ENCODE measurements at places on chromosomes 7 and 10.

- peak; percentile 74 for DNase-seq
These were observed 695 bp upstream of the VDAC2 start for GRCh38 chr10:75209921-75210281.

GRCh38 chr10:99539820-99540219 lies 7.1 kb downstream of the NKX2-3 start:
- no peak for DNase-seq

GRCh38 chr10:103451831-103452505 lies at the start of gene CALHM2:
CALHM2 (minus strand) TSS chr10:103452370; CDS start chr10:103449941, 2,429 bp downstream.
- DNase-seq: peak; percentile 13

DNA sequence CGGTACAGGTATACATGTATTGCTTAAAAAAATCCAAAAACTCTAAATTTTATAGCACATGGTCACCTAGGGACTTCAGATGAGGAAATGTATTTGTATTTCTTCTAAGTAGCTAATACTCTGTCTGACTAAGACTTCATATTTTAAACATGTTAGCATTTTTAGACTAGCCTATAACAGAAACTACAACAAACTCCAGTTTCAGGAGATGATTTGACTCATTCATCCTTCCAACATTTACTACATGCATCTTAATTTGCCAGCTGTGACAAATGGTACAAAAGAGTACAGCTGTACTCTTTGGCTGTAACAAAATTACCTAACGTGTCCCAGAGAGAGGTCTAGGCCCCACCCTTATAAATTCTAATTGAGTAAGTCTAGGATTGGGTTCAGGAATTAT lies 22.2 kb downstream of the TMEM209 start:
- DNase-seq: no peak

- DNase-seq: no peak
These were observed 9.5 kb upstream of the C10orf71 start for GRCh38 chr10:49289480-49289879.

- DNase-seq: no peak
These were observed 82.9 kb downstream of the GALNT11 start for GRCh38 chr7:152108359-152108758.

- DNase-seq: no peak
These were observed 409.5 kb downstream of the SUGCT start for GRCh38 chr7:40544221-40544723.

GRCh38 chr7:41691286-41692190 lies 11.4 kb downstream of the INHBA start:
- DNase-seq: no peak

- no peak for DNase-seq
These were observed 22.4 kb downstream of the PPP2R2D start for GRCh38 chr10:131923038-131923756.

DNA sequence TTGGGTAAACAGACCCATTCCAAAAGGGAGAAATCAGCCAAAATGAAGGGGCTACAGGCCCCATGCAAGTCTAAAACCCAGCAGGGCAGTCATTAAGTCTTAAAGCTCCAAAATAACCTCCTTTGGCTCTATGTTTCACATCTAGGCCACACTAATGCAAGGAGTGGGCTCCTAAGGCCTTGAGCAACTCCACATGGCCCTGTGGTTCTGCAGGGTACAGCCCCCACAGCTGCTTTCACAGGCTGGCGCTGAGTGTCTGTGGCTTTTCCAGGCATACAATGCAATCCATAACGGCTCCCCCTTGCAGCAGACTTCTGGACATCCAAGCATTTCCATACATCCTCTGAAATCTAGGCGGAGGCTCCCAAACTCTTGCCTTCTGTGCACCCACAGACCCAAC lies 9.0 kb downstream of the TMEM243 start:
- no peak for DNase-seq

DNA sequence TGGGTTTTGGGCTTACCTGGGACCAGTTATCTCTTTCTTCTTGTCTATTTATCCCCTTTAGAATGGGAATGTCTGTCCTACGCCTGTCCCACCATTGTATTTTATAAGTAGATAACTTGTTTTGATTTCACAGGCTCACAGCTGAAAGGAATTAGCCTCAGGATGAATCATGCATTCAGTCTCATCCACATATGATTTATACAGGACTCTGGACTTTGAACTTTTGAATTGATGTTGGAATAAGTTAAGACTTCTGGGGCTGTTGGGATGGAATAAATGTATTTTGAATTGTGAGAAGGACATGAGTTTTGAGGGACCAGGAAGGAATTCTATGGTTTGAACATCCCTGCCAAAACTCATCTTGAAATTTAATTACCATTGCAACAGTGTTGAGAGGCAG lies 112.6 kb downstream of the AMPH start:
- no peak for DNase-seq

- DNase-seq: no peak
These were observed 33.6 kb downstream of the CFAP46 start for GRCh38 chr10:132908621-132909295.

- no peak for DNase-seq
These were observed 32.3 kb upstream of the DGKB start for GRCh38 chr7:14934839-14935238.

GRCh38 chr7:101085162-101085964 lies at the start of gene TRIM56:
TRIM56 (plus strand) TSS chr7:101085481; CDS start chr7:101087313, 1,832 bp downstream.
- peak; percentile 74 for DNase-seq
